HS-5 (cell line): ENCODE measurements at places on chromosomes 12 and 14.

- DNase-seq = no peak
Observed at GRCh38 chr12:108647585-108648287, 14.0 kb upstream of the SELPLG start.

GRCh38 chr12:22064968-22065367, 18.9 kb downstream of the CMAS start:
- no peak for DNase-seq

- DNase-seq = no peak
Observed at GRCh38 chr12:118055144-118055557, 5.8 kb downstream of the WSB2 start.

GRCh38 chr14:96235426-96235825, 20.6 kb upstream of the BDKRB1 start:
- no peak for DNase-seq

DNA sequence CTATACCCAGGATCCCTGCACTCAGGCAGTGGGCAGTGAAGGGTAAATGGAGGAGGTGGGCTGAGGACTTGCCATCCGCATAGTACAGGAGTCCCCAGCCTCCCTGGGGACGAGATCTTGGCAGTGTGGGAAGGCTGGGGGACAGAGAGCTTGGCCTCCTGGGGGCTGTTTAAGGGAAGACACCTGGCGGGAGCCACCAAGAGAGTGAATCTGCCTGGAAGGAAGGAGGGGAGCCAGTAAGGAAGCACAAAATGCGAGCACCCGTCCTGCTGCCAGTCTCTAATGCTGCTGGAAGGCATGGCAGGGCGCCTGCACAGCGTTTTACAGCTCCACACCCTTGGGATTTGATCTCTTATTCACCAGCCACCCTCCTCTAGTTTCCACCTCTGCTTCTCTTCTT, 7.4 kb upstream of the KRT2 start:
- no peak for DNase-seq

DNA sequence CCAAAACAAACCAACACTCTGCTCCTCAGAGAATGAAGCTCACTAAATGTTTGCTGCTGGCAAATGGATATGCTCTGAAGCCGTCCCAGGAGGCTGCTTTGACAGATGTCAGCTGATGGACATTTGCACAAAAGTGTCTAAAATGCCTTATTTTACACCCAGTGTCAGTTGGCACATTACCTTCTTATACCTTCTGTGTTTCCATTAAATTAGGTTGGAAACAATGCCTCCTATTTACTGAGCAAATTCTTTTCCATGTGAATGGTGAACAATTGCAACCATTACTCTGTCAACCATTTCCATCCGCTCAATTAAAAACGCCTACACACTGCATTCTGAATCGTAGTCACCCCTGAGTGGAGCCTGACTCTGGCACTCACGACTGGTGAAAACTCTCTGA, 1679.9 kb upstream of the FLRT2 start:
- DNase-seq = no peak

GRCh38 chr12:49352351-49352750, 5.7 kb downstream of the DNAJC22 start:
- no peak for DNase-seq

GRCh38 chr12:2877047-2877952, at the start of the genes FOXM1 and RHNO1:
FOXM1 (minus strand) TSS chr12:2877174; CDS start chr12:2874478, 2,696 bp downstream.
RHNO1 (plus strand) TSS chr12:2877223; CDS start chr12:2885367, 8,144 bp downstream.
- peak; percentile 61 for DNase-seq

DNA sequence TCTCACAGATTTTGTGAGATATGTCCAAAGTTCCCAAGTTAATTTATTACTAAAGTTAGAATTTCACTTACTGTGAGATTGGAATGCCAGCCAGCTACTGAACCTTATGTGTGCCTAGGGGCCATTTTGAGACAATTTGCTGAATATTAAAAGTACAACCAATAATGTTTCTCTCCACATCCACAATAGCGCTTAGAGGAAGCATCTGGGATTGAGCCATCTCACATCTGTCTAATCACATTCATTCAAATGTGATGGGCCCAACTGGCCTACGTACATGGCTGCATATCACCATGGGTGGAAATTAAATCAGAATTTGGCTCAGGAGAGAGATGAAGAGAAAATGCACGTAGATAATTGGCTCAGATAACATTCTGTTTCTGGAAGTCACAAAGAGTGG, 1294.0 kb downstream of the AACS start:
- no peak for DNase-seq

DNA sequence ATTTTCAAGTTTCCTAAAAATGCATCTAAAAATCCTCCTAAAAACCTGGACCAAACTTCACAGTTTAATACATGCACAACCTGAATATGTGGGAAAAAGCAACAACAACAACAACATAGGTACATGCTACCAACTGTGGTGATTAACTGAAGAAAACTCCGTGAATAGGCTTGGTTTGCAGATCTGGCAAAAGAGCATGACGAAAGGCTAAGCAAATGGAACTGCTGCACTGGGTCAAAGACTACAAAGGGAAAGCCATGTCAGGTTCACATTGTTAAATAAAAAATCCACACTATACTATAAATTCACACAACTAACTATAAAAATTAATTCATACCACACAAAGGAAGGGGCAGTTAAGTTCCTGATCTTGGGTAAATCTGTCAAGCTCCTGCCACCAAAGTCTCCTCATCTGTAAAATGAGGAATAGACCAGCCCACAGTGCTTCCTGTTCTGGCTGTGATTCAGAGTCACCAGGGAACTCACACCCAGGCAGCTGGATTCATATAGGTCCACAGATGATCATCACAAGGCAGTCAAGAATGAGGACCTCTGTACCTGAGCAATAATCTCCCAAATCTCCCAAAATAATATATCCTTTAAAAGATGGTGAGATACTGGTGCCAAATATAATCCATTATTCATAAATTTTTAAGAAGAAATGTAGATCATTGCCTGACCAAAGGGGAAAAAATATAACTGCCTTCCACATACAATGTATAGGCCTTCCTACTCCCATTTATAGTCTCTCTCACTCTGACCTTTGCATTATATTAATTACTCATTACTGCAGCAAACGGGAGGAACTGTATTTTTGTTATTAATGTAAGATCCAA, 7.0 kb downstream of the CORO1C start:
- no peak for DNase-seq

DNA sequence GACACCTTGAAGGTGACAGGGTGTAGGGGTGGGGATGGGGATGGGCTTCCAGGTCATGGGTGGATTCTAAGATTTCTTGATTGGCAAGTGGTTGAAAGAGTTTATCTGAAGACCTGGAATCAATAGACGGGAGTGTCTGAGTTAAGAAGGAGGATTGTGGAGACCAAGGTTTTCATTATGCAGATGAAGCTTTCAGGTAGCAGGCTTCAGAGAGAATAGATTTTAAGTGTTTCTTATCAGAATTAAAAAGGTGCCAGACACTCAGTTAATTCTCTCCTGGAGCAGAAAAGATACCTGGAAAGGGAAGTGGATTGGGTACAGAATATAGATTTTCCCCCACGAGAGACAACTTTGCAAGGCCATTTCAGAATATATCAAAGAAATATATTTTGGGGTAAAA, 211.7 kb upstream of the PRICKLE1 start:
- no peak for DNase-seq

DNA sequence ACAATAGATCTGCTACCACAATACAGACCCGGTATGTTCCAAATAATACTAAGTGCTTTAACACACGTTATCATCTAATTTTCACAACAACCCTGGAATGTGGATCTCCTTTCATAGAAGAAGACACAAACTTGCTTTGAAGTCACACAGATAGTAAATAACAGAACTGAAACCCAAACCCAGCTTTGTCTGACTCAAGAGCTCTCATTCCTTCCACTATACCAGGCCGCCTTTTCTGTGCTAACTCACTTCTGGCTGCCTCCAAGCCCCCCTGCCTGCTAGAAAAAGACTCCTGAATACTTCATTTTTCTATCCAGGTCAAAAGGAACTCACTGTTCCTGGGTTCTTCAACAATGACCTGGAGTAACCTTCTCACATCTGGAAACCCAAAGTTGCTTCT, 37.8 kb downstream of the PRPF40B start:
- DNase-seq = no peak

DNA sequence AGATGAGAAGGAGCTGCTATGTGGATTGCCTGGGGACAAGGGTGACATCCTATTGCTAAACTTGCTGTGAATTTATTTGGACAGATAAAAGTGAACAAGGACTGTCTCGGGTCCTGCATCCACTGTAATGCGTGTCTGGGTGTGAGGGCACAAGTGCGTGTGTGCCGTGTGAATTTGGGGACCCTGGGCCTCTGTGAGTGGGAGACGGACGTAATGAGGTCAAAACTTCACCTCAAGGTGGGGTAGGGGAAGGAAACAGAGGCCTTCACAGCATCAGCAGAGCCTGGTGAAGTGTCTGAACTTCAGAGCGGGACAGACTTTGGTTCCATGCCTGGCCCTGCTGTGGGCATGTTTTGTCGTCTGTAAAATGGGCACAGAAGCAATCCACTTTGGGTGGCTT, 14.8 kb downstream of the ASB2 start:
- DNase-seq = no peak

GRCh38 chr12:608921-609320, 54.3 kb downstream of the NINJ2 start:
- DNase-seq = no peak

DNA sequence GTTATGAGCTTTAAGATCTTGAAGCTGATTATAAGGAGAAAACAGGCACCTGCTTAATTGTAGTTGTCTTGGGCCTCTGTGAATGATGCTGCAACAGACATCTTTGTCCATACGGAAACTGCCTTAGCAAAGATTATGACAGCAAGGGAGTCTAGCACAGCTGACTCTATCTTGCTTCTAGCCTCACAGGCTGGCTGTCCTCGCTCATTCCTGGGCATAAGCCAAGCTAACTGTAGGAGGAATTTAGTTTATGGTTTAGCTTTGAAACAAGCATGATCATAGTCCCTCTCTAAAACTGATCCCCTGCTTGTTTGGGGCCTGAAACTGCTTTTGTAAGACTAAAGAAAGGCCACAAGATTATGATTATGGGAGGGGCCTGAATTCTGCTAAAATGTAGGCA, 74.3 kb upstream of the C14orf132 start:
- no peak for DNase-seq

- DNase-seq = no peak
Observed at GRCh38 chr12:12718853-12719252, 1.7 kb downstream of the CDKN1B start.

- no peak for DNase-seq
Observed at GRCh38 chr12:124949779-124950728, 35.6 kb upstream of the UBC start.
